ENCODE measurements at places on chromosomes 6 and 20.

DNA sequence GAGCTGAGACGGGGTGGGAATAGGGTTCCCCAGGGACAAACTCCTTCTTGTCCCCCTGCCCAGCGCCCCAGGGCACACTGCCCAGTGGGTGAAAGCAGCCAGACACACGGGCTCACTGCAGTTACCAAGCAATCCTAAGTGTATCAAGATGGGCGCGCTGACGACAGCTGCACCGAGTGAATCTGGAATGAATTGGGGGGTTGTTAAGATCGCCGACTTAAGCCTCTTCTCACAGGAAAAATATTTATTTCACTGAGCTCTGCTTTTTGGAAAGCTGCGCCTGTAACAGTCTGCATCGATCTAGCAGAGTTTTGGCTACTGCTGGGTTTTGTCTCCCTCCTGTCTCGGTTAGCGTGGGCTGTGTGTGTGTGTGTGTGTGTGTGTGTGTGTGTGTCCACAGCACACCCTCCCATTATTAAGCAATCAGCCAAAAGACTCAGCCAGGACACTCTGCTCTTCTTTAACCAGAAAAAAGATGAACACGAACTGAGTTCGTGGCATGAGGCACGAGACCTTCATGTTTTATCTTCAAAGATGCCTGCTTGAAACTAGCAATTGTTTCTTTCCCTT is 35.9 kb downstream of the RIPOR3 start:
- no peak for DNase-seq

DNA sequence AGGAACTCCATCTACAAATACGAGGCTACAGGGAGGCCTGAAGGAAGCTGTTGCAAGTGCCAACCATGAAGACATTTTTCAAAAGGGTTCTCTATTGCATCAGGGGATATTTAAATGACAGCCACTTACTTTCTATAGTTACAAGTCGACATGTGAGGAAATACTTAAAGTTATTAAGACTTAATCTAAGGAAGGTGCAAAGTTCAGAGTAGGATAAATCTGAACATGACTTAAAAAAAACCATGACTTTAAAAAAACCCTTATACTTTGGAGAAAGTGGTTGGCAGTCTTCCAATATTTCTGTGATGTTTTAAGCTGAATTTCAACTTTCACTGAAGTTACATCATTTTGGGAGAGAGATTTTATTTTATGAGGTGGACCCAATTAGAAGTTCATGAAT is 56.3 kb upstream of the EMILIN3 start:
- DNase-seq: no peak

DNA sequence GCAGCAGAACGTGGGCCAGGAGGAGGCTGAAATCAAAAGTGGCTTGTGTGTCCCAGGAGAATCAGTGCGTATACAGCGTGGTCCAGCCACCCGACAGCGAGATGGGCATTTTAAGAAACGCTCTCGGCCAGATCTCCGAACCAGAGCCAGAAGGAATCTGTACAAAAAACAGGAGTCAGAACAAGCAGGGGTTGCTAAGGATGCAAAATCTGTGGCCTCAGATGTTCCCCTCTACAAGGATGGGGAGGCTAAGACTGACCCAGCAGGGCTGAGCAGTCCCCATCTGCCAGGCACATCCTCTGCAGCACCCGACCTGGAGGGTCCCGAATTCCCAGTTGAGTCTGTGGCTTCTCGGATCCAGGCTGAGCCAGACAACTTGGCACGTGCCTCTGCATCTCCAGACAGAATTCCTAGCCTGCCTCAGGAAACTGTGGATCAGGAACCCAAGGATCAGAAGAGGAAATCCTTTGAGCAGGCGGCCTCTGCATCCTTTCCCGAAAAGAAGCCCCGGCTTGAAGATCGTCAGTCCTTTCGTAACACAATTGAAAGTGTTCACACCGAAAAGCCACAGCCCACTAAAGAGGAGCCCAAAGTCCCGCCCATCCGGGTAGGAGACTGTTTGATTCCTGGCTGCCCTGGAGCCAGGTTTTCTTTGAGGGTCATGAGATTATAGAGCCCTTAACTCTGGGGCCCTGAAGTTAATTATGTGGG is 75.3 kb downstream of the ASXL1 start:
- no peak for DNase-seq

DNA sequence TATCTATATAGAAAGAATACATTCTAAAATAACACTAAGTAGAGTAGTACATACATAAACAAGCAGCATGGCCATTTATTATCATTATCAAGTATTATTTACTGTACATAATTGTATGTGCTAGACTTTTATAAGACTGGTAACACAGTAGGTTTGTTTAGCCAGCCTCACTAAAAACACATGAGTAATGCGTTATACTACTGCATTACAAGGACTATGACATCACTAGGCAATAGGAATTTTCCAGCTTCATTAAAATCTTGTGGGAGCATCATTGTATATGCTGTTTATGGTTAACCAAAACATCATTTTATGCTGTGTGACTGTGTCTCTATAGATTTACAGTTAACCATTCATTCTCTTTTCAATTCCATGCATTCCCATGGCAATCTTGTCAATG is 131.7 kb upstream of the HDGFL1 start:
- DNase-seq: no peak

- DNase-seq: no peak
Observed at GRCh38 chr6:168091381-168092264, 12.6 kb upstream of the FRMD1 start.

- no peak for DNase-seq
Observed at GRCh38 chr6:28737750-28738395, 185.9 kb downstream of the TRIM27 start.
